ENCODE measurements at places on chromosomes 6 and 20.

GRCh38 chr20:13159889-13160288, 61.2 kb upstream of the ISM1 start:
- no peak for DNase-seq

GRCh38 chr6:100573166-100573565, 108.4 kb upstream of the SIM1 start:
- no peak for DNase-seq

DNA sequence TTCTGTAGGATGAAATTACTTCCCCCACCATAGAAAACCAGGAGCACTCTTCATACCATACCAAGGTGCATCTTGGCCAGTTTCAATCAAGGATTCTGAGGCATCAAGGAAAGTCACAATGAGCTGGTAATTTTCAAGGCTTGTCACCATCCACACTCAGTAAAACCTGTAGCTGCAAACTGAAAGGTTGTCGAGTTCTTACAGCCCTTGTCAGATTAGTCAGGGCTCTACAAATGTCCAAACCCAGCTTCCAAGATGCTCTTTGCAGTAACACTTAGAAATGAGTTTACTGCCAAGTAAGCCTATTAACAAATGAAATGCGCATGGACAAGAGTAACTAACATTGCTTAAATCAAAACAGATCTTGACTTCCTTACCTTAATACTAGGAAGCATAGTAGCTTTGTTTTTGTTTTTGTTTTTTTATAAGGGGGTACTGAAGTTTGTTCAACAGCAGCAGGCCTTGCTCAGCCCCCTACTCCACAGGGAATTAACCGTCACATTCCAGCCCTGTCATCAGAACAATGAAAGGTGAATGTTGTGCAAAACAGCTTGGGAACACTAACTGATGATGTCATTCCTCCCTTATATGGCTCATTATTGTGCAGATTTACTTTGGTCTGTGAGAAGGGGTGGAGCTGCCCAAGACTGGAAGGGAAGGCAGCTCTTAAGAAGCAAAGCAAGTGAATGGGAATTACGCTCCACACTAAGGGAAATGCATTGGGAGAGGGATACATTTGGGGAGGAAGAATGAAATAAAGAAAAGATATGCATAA, 49.9 kb upstream of the TMEM30A start:
- DNase-seq = no peak

DNA sequence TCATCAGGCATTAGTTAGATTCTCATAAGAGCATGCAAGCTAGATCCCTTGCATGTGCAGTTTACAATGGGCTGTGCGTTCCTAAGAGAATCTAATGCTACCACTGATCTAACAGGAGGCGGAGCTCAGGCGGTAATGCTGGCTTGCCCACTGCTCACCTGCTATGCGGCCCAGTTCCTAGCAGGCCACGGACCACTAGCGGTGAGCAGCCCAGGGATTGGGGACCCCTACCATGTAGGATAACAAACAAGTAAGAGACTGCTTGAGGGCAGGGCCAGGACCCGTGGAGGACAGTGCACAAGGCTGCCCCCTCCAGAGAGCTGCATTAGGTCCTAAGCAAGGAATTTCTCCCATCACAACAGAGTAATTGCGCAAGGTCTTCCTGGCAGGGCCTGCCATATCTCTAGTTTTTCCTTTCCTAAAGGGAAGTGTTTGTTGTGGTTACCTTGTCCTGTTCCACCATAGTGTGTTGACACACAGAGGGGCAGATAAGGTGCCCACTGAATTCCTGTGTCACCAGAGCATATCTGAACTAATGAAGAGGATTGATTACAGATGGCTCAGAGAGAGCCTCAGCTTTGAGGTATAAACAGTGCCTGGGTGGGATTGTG, 58.0 kb downstream of the PACRG start:
- DNase-seq = no peak

DNA sequence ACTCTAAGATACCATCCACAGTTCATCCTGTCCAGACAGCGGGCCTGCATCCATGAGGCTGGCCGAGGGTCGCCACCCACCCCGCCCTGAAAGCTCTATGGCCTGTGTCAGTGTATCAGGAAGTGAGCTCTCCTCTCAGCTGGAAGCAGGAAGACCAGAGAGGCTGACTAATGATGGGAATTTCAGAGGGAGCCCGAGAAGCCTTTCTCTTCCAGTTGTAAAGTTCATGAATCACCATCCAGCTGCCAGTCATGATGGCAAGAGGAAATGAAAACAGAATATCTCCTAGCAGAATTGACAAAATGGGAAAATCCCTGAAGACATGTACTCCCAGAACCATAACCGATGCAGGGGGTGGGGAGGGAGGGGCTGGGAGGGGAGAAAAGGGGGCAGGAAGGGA, 109.6 kb upstream of the RPS6KA2 start:
- no peak for DNase-seq

GRCh38 chr6:136782021-136782770, 10.1 kb downstream of the MAP3K5 start:
- DNase-seq = no peak

- DNase-seq = no peak
Observed at GRCh38 chr6:29776684-29777083, 50.9 kb upstream of the HLA-G start.

GRCh38 chr6:166465003-166465399, 82.3 kb upstream of the MPC1 start:
- no peak for DNase-seq

GRCh38 chr6:10338151-10338550, 76.7 kb downstream of the TFAP2A start:
- DNase-seq = no peak

DNA sequence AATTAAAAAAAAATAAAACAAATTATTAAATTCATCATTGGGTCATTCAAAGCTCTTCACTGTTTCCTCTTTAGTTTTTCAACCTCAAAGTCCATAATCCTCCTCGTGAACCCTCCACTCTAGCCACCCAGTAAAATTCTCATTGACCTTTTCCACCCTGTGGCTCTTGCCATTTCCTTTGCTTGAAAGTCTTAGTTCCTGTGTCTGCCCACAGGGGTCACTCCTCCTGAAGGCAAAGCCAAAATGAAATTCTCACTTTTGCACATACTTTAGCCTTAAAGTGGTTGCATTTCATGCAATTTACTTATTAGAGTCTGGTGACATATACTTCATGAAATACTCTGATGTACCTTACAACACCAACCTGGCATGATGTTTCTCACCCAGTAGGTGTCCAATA, 263.7 kb downstream of the BMP2 start:
- DNase-seq = no peak

- no peak for DNase-seq
Observed at GRCh38 chr20:46128310-46129151, 10.4 kb downstream of the CD40 start.

DNA sequence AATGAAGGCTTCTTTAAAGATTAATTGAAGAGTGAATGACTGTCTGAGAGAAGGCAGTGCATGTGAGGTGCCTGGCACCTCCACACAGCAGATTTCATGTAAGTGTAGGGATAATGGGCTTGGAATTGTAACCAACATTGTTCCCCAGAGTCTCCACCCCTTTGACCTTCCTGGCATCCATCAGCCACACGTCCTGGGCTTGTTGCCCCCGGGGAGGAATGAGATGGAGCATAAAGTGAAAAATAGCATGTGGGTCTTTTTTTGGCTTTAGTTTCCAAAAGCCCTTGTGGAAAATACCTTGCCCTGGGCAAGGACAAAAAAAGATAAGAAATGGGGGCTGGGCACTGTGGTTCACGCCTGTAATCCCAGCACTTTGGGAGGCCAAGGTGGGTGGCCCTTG, 242.2 kb upstream of the ECI2 start:
- DNase-seq = no peak

GRCh38 chr20:10670501-10671220, 3.1 kb downstream of the JAG1 start:
- no peak for DNase-seq

DNA sequence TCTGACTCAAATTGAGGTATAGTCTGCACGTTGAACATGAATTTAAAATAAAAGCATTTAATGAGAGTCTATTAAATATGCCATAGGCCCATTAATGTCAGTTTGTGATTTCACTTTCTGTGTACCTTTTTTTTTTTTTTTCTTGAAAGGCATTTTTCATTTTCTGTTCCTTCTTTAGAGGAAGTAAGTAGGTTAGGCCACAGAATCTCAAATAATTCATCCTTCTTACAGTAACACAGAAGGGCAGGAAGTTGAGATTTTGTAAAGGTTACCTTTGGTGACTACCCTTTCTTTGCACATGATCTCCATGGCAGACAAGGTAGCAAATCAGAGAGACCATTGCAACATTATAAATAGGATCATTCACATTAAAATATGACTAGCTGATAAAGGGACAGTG, 9.6 kb downstream of the L3MBTL3 start:
- no peak for DNase-seq
